ENCODE measurements at places on chromosomes 2 and 18.

GRCh38 chr2:176449852-176450251 lies 180.6 kb downstream of the MTX2 start:
- no peak for DNase-seq

DNA sequence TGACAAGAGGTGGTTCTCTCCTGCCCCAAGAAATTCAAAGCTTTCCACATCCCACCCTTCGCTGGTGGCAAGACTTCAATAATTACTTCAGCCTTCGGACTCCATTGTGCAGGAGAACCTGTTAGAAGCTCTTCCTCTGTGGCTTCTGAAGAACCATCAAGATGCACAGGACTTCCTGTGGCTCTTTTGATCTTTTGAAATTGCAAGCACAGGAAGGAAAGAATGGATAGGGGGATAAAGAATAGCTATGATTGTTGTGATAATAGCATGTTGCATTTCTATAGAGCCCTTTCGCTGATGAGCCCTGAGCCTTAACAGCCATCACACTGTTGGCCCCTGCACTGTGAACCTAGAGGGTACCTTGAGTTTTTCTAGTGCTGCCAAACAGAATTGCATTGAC lies 7.4 kb downstream of the EPAS1 start:
- no peak for DNase-seq

- no peak for DNase-seq
These were observed 153.9 kb downstream of the INSIG2 start for GRCh38 chr2:118242216-118242615.

GRCh38 chr18:62386601-62387000 lies 61.5 kb downstream of the TNFRSF11A start:
- no peak for DNase-seq

- DNase-seq, result no peak
These were observed 87.9 kb downstream of the ZEB2 start for GRCh38 chr2:144431998-144432397.

GRCh38 chr2:134252092-134252750 lies 1.7 kb upstream of the MGAT5 start:
- no peak for DNase-seq

- no peak for DNase-seq
These were observed 82.5 kb downstream of the ATL2 start for GRCh38 chr2:38294597-38294996.

GRCh38 chr18:13265008-13265910 lies 46.7 kb downstream of the LDLRAD4 start:
- no peak for DNase-seq

GRCh38 chr18:10088734-10089133 lies 174.9 kb downstream of the VAPA start:
- no peak for DNase-seq

DNA sequence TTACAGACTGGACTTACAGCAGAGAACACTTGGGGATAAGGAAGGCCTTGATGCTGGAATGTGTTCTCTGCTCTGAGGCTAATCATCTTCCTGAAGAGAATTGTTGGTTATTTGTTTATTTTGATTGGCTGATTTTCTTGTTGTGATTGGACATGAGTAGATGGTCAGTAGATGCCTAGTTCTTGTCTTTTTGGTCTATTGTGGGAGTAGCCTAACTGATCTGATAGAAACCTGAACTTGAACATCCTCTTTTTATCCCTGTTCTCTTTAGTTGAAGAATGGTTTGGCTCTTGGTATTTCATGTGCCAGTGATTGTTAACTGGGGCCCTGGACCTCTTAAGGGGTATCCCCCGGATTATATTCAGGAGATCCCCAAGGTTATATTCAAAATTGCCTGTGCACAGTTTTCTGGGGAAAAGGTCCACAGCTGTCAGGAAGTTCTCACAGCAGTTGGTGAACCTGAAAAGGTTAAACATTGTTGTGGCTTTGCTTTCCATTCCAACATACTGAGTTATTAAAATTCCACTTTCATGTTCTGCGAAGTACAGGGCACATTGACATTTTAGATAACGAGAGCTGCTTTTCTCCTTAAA lies 13.6 kb downstream of the TWSG1 start:
- no peak for DNase-seq
